Activated CD4-positive, alpha-beta T cell treated with anti-CD3 and anti-CD28 coated beads, Interleukin-2, Interleukin-6, amounts not matched to agents 100 ng/mL and 50 ng/mL, durations not matched to agents 16 hours and 8 hours (primary cell): ENCODE measurements at places on chromosomes 3 and 15.

GRCh38 chr3:112373924-112374323 lies 41.0 kb downstream of the CD200 start:
- no peak for DNase-seq

DNA sequence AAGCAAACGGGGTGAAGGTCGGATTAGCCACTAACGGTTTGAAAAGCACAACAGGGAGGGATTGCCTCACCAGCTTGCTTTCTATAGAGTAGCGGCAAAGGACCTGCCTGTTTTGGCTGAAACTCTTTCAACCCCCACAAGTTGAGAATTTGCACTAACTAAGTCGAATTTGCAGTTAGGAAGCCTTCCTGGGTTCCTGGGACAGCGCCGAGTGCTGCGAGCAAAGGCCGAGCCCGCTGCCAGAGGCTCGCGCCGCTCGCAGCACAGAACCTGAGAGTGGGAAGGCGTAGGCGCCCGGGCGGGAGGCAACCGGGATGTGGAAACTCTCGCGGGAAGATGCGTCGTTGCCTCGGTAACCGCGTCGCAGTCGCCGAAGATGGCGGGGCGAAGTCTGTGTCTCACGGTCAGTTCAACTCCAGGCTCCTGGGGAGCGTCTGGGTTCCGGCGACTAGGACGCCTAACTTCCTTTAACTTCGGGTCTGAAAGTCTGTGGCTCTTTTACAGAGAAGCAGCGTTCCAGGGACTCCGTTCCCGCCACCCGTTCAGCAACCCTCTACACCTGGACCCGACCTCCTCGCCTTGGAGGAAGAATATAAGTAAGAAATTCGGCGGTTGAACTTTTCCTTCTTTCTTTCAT lies at the start of gene TEX9:
Gene TEX9 (plus strand): TSS at position 352 of the 637 bp plus-strand sequence. CDS start 25 bp downstream, at position 377.
- DNase-seq: peak; percentile 87

DNA sequence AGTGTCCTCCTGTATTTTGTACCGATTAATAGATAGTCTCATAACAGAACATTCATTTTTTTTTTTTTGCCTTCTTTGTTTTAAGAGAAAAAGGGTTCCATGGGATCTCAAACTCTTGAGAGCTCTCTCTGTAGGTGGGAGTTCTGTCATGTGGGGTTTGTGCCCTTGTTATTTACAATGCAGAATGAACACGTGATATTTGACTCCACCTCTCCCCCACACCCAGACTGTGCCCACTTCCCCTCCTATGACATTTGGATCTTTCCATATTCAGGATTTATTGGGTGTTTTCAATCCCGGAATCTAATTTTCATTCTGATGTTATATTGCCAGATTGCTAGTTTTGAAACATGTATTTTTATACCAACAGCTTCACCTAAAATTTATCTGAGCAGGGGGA lies 49.5 kb downstream of the ARPP21 start:
- DNase-seq: no peak

GRCh38 chr15:100021653-100022052 lies 288.4 kb upstream of the LYSMD4 start:
- DNase-seq: no peak

DNA sequence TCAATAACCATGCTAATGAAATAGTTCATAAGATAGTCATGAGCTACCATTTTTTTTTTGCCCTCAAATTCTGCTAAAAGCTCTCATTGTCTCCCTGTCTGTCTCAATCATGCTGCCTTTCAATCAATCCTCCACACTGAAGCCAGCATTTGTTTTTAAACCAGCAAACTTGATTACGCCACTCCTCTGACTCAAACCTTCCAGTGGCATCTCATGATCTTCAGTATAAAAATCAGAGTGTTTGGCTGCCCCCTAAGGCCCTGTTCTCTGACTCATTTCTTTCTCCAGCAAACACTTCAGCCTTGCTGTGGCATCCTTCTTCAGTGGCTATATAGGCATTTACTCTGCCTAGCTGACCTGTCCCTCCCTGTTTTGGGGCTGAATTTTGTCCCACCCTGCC lies 36.0 kb upstream of the EOMES start:
- DNase-seq: peak; percentile 45

- no peak for DNase-seq
These were observed 12.2 kb upstream of the ATP2B2 start for GRCh38 chr3:10517627-10518026.

- DNase-seq: no peak
These were observed 115.7 kb upstream of the TSPAN3 start for GRCh38 chr15:77186594-77187011.

GRCh38 chr3:13883681-13884080 lies 3.8 kb upstream of the WNT7A start:
- no peak for DNase-seq

DNA sequence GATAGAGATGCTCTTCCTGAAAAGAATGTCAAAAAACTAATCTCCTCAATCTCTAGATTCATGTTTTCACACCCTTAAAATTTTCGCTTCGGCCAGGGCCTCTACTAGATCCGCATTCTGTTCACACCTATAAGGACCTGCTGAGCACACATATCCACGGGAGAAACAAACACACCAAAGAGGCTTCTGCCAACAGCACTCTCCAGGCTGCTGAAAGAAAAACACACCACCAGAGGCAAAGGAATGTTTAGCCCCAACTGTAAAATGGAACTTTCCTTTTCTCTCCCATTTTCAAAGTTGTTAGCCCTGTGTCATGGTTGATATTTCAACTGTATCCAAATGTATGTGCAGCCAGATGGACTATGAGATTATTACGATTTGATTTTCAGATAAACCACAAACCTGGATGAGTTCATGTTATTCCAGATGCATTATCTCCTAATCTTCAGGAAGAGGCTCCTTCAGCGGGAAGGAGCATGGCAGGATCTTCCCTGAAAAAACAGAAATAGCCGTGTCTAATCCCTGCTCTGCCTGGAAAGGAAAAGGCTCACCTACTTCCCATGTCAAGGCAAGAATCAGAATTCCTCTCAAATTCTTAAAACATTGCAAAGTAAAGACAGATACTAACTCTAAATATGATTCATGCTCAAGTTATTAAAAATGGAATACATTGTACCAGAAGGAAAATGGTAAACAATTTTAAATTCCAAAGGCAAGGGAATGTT lies 442.7 kb upstream of the NR2F2 start:
- no peak for DNase-seq

- DNase-seq: no peak
These were observed 53.6 kb upstream of the MINAR1 start for GRCh38 chr15:79378394-79379109.

- DNase-seq: no peak
These were observed 72.9 kb downstream of the TM4SF4 start for GRCh38 chr3:149547413-149547812.

DNA sequence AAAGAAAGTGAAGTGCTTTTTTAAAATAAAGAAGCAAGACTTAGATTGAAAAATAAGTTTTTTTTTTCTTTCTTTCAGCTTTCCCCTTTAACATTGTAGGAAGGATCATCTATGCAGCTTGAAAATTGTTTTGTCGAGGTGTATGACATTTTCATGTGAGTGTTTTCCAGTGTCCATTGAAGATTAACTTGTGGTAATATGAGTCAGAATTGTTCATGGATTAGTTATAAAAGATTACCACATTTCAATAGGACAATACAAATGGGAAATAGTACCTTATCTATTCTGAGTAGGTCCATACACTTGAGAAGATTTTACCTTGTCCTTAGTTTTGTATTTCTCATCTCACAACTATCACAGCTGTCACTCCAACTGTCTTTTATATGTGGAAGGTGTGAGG lies 1234.7 kb downstream of the NSUN3 start:
- no peak for DNase-seq

GRCh38 chr15:41215708-41216107 lies 14.8 kb downstream of the EXD1 start:
- DNase-seq: no peak

- DNase-seq: no peak
These were observed 7.9 kb downstream of the TNFSF10 start for GRCh38 chr3:172515130-172515918.

GRCh38 chr3:53753518-53754183 lies 92.6 kb downstream of the CHDH start:
- DNase-seq: peak; percentile 76

- no peak for DNase-seq
These were observed 9.5 kb upstream of the ADAMTSL3 start for GRCh38 chr15:83644439-83644838.

- peak; percentile 63 for DNase-seq
These were observed 38.7 kb downstream of the HSPBAP1 start for GRCh38 chr3:122754929-122755328.

DNA sequence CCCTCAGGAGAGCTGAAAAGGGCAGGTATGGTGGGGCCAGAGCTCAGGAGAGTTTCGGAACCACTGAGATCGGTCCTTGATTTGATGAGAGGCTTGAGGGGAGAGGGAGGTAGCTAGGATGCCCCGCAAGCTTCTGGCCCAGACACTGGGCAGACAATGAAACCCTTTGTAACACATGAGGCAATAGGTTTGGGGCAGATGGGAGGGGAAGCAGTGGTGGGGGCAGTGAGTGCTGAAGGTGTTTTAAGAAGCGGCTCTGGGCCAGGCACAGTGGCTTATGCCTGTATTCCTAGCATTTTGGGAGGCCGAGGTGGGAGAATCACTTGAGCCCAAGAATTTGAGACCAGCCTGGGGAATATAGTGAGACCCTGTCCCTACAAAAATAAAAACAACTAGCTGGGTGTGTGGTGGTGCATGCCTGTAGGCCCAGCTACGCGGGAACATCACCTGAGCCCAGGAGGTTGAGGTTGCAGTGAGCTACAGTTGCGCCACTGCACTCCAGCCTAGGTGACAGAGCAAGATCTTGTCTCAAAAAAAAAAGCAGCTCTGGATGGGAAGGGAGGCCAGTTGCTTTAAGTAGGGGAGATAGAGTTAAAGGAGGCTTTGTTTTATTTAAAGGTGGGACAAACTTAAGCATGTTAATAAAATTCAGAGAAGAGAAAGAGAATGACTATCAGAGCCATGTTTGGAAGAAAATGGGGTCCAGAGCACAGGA lies 9.6 kb upstream of the SNX22 start:
- no peak for DNase-seq

- no peak for DNase-seq
These were observed 67.2 kb downstream of the WDR76 start for GRCh38 chr15:43893956-43894355.

GRCh38 chr15:52018244-52018643 lies 775 bp upstream of the MAPK6 start:
- no peak for DNase-seq

DNA sequence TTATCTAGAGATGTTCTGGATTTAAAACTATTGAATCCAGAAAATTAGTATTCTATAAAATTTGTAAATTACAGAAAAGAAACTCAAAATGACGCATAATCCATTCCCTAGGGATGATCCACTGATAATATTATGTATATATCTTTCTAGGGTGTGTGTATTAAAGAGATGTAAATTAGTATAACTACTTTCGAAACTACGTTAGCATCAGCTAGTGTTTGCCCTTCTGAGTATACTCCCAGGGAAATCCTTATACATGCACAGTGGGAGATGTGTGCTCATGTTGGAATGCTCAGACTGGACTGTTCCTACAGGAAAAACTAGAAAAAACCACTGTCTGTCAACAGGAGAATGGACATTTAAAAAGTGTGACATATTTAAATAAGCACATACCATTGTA lies 36.4 kb downstream of the ACAA1 start:
- no peak for DNase-seq

DNA sequence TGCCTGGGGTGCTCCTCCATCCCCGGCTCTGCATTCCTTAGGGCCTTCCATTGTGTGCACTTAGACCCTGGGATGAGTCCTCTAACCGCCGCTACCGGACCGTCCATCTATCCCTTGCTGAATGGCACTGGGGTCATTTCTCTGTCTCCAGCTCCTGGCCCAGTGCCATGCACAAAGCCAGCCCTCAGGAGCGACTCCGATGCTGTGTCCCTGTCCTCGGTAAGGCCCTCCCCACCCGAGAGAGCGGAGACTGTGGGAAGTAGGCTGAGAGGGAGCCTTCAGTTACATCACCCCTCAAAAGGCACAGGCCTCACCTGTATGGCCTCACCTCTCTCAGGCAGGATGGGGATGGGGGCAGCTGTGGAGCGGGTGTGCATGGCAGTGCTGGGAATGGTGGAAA lies 33.8 kb downstream of the MUC4 start:
- DNase-seq: no peak

GRCh38 chr3:71048948-71049347 lies 534.6 kb downstream of the FOXP1 start:
- DNase-seq: no peak

GRCh38 chr15:31434588-31435260 lies 108.1 kb downstream of the KLF13 start:
- DNase-seq: peak; percentile 90

GRCh38 chr3:117893638-117894037 lies 1141.0 kb downstream of the IGSF11 start:
- no peak for DNase-seq

DNA sequence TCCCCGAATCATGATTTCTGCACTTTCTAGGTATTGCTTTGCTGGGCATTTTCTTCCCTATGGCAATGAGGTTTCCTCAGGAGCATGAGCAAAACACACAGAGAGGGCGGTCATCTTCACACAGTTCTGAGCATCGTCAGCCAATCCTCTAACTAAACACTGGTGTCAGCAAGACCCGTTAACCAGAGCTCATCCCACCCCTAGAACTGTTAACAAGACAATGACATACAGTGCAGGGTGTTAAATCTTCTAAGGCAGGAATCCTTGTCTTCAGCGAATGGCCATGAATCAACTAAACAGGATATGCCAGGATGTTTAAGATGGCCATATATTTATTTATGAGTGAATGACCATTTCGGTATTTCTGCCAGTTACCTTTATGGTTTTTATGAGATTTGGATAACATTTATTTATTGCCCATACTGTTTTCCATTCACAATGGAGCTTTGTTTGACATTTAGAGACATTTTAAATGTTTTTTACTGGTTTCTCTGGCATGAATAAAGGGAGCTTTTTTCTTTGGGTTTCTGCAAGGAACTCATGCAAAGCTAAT lies 411.5 kb upstream of the PROK2 start:
- no peak for DNase-seq

DNA sequence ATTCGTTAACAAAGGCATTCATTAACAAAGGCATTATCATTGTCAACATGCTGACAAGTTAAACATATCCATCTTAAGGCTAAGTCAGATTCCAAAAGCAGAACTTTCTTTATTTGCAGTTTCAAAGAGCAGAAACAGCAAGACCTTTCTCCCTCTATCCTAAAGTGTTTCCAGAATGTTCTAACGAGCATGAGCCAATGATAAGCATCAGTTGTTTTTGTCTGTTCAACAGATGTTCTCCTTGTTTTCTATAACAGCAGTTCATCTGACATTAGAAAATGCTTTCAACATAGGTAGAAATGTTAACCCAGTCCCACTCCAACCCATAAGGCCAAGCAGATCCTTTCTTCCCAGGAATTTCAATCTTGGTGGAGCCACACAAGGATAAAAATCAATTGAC lies 77.6 kb upstream of the POMGNT2 start:
- no peak for DNase-seq

DNA sequence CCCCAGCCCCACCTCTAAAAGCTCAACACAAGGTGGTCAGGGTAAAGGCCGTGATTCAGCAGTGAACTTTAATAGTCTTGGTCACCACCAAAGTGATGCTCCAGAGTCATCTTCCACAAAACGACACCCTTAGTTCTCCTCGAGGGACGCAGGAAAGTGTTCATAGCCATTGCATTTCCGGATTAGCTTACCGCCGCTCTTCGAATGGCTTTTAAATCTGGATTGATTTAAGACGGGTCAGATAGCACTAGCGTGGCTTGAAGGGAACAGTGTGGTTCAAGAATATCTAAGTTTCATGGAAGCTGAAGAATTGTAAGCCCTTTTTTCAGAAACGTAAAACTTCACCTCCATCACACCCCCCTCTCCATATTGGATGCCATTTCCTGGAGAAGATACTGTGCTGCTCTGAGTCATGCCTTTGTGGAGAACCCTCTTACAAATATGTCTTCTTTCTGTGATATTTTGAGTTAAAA lies 829 bp downstream of the RNF7 start:
- peak; percentile 56 for DNase-seq

- DNase-seq: no peak
These were observed 69.1 kb downstream of the CHCHD6 start for GRCh38 chr3:126773167-126773566.
